KBM-7 (cell line): ENCODE measurements at places on chromosomes 4 and X.

- no peak for DNase-seq
Observed at GRCh38 chrX:74270393-74270792, 33.6 kb upstream of the ZCCHC13 start.

GRCh38 chr4:181748581-181748980, 494.6 kb upstream of the TENM3 start:
- no peak for DNase-seq

DNA sequence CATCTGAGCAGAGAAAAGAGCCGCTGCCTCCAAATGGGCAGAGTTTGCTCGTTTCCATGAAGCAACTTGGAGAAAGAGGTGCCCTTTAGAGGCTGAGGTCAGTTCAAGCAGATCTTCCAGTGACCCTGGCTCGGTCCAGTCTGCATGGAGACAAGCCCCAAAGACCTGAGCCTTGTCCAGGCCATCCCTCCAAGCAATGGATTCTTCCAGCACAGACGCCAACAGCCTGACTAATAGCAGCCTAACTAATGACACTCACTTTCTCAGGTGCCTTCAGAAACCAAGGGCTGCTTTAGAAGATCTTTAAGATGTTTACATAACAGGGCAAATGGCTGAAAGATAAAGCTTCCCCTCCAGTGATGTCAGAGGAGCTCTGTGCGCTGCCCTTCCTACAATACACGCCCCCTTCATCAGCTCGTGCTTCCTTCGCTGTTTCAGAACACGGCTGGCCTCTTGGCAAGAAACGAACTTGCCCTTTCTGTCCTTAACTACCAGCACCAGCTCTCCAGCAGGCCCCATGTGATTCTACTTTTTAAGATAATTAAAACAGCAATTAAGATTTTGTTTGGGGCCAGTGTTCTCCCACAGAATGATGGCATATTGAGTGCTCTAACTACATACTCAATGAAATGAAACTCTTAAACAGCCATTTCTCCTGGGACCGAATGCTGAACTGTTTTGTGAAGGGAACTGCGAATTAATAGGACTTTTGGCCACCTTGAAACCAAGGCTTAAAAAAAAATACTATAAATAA, 119.0 kb downstream of the GPR143 start:
- DNase-seq, result no peak

GRCh38 chr4:177239878-177240277, 69.8 kb upstream of the NEIL3 start:
- DNase-seq, result no peak

DNA sequence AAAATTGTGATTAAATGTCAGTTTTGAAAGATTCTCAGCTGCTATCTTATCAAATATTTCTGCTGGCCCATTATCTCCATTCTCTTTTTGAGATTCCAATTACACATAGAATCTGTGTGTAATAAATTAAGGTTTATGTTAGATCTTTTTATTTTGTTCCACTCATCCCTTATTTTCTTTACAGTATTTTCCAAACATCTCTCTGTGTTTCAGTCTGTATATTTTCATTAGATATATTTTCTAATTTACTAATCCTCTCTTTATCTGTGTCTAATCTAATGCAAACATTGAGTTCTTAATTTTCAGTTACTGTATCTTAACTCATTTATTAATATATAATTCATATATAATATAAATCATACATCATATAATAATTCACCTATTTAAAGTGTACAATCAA, 268.7 kb downstream of the DCHS2 start:
- DNase-seq, result no peak

GRCh38 chr4:174457468-174457867, 64.8 kb downstream of the HPGD start:
- DNase-seq, result no peak

- no peak for DNase-seq
Observed at GRCh38 chr4:89737888-89738287, 99.1 kb downstream of the SNCA start.

GRCh38 chr4:155900381-155900780, 3.1 kb upstream of the TDO2 start:
- no peak for DNase-seq

DNA sequence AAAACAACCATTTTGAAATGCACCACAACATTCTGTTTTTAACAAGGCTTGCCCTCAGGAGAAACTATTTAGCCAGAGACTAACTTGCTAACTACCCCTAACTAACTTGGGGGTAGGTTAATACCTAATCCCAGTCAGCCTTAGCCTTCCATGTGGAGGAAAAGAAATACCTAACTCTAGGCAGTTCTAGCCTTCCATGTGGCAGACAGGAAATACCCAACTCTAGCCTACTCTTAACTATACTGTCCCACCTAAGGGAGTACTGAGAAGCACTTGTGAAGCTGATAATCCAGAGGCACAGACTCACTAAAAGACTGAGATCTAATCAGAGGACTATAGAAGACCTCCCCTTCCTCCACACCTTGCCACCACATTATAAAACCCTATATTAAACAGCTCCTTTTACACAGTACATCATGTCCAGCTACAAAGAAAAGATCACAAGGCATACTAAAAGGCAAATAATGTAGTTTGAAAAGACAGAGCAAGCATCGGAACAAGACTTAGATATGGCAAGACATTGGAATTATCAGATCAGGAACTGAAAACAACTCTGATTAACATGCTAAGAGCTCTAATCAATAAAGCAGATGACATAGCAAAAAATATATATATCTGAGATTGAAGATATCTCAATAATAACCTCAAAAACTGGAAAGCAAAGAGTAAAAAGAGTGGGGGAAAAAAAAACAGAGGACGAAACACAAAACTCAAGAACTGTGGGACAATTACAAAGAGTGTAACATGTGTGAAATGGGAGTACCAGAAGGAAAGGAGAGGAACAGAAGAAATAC, 52.2 kb downstream of the FRYL start:
- no peak for DNase-seq

GRCh38 chrX:19577181-19577810, 62.0 kb upstream of the MAP3K15 start:
- DNase-seq, result no peak
